AG09319 (cell line): ENCODE measurements at places on chromosomes 1 and 21.
A peak's percentile ranks its signal among the peaks of the same experiment; 100 is the strongest.

DNA sequence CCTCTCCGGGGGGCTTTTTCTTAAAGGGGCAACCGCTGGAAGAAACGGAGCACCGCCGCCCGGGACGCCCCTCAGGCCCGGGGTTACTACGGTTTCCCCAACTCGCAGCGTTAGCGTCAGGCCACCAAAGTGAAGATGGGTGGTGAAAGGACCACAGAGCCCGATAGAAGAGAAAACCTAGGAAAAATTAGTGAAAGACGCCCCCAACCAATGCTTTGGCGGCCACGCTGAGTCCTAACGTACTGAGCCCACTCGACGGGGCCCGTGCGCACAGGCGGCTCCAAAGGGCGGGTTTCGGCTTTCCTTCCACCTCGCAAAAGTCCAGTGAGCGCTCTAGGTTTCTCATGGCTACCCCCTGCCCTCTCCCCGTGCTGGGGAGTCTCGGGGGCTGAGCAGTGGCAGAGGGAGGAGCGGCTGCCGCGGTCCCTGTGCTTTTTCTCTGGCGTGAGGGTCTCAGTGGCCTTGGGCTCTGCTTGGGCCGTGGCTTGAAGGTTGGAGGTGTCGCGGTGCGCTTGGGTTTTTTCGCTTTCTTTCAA is 12.2 kb upstream of the SPEN start:
- DNase-seq: no peak

DNA sequence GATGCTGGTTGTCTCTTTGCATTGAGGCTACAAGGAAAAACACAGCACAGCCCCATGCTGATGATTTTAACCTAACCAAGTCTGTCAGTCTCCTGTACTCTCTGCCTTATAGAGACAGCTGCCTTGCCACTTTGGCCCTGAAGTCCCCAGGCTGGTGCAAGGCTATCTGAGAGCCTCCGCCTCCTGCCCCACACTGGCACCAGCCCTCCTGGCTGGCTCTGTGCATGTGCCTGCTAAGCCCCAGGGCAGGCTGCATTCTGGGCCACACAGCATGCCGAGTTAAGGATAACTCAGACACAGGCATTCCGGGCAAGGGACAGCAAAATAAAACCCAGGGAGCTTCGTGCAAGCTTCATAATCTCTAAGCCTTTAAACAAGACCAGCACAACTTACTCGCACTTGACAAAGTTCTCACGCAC is 910 bp downstream of the RUNX1 start:
- DNase-seq: no peak

- DNase-seq: no peak
These were observed 39.1 kb downstream of the USP25 start for GRCh38 chr21:15768853-15769252.

- DNase-seq: no peak
These were observed 1.8 kb upstream of the MCOLN2 start for GRCh38 chr1:84998642-84999280.

DNA sequence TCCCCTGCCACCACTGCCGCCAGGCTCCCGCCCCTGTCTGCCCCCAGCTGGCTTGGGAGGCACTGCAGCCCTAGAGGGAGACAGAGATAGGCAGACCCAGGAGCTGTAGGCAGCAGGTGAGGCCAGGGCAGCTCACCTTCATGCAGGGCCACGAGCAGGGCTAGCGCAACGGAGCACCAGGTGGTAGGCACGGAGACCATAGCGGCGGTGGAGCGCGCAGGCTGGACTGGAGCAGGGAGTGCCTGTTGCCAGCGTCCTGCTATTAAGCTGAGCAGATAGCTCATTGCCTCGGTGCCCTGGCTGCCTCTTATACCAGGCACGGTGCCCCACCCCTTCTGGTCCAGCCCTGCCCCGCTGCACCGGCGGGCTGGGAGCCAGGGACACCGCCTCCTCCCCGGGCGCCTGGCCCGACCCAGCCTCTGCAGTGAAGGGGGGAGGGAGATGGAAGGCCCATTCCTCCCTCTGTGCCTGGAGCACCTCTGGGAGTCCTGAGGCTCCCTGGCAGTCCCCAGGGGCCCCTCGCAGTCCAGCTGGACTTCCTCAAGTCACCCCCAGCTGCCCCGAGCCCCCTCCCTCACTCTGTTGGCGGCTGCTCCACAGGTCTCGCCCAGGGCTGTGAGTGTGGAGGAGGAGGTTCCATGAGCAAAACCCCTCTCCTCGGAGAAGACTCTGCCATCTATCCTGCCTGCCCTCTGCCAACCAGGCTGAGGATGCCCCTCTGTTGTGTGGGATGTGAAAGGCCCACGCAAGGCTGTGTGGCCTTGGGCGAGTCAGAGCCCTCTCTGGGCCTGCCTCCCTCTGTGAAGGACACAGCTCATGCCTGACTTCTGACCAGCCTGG is at the start of gene EDN2:
EDN2 (minus strand) TSS at position 282 of the 840 bp plus-strand sequence; CDS start at position 200, 82 bp downstream.
- DNase-seq: no peak

DNA sequence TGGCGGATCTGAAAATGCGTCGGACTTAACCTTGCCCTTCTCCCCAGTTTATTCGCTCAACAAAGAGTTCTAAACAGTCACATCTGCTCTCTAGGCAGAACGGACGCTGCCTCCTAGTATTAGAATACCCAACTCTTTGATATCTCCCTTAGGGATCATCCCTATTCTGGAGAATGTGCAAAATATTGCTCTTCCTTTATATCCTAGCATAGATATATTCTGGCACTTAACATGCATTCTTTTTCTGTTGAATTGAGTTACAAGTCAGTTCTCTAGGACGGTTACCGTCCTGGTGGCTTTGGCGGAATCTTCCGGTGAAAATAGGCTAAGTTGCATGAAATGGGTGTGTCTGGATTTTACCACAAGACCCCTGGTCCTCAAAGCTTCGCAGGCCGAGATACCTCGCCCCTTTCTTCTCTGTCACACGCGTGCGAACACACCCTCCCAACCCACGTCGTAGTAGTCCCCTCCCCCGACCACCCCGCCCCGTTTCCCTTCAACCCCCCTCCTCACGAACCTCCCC is 501 bp upstream of the DNAJC6 start:
- DNase-seq: no peak

- DNase-seq: peak; percentile 18
These were observed 31.9 kb downstream of the MROH9 start for GRCh38 chr1:170967042-170967910.

- DNase-seq: no peak
These were observed 868 bp downstream of the C1orf21 start for GRCh38 chr1:184387476-184388318.

GRCh38 chr1:235093696-235094592 is 34.7 kb downstream of the TOMM20 start:
- peak; percentile 20 for DNase-seq

DNA sequence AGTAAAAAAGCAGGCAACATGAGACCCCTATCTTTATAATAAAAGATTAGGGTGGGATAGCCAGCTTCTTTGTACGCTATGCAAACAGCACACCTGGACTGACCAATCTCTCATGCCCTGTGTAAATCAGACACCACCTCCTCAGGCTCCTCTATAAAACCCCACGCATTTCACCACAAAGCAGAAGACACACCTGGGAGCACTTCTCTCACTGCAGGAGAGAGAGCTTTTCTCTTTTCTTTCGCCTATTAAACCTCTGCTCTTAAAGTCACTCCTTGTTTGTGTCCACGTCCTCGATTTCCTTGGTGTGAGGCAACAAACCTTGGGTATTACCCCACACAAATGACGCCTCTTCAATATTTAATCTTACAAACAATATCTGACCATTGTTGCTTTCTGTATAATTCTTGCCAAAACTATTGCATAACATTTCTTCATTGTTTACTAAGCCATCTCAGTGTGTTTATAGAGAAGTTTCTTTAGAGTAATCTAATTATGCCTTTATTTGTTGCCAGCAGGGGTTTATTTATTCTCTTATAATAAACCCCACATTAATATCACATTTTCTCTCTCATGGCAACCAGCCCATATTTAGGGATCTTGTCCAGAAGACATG is 31.6 kb upstream of the NUF2 start:
- peak; percentile 80 for DNase-seq

GRCh38 chr1:208511242-208511860 is 267.2 kb upstream of the PLXNA2 start:
- no peak for DNase-seq

- no peak for DNase-seq
These were observed 1.1 kb downstream of the MIA3 start for GRCh38 chr1:222618880-222619596.

DNA sequence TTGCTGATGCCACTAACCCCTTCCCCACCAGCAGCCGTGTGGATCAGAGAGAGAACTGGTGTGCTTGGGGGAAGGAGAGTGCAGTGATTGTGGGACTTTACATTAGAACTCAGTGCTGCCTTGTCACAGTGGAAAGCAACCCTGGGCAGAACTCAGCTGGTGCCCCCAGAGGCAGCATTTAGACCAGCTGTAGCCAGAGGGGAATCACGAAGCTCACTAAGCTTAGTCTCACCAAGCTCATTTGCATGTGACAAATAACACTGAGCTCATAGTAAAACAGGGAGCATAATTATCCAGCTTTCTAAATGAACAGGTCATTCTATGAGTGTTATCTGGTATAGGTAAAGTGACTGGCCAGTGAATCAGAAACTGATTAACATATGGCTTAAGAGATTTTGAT is 9.8 kb upstream of the SMAP2 start:
- no peak for DNase-seq

DNA sequence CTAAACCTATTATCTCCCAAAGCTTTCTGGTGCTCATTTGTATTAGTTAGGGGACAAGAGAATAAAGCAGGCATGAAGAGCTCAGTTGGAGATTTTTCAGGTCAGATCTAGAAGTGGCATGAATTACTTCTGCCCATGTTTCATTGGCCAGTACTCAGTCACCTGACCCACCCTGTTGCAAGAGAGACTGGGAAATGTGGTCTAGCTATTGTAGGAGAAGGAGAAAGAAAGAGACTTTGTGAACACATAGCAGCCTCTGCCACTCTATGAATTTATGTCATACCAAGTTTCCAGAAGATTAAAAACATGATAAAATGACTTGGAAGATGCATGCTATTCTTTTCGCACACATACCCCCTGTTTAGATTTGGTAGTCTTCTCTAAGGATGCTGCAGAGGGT is 302.3 kb upstream of the RUNX1 start:
- no peak for DNase-seq

GRCh38 chr1:55203064-55203463 is 12.1 kb downstream of the USP24 start:
- no peak for DNase-seq

DNA sequence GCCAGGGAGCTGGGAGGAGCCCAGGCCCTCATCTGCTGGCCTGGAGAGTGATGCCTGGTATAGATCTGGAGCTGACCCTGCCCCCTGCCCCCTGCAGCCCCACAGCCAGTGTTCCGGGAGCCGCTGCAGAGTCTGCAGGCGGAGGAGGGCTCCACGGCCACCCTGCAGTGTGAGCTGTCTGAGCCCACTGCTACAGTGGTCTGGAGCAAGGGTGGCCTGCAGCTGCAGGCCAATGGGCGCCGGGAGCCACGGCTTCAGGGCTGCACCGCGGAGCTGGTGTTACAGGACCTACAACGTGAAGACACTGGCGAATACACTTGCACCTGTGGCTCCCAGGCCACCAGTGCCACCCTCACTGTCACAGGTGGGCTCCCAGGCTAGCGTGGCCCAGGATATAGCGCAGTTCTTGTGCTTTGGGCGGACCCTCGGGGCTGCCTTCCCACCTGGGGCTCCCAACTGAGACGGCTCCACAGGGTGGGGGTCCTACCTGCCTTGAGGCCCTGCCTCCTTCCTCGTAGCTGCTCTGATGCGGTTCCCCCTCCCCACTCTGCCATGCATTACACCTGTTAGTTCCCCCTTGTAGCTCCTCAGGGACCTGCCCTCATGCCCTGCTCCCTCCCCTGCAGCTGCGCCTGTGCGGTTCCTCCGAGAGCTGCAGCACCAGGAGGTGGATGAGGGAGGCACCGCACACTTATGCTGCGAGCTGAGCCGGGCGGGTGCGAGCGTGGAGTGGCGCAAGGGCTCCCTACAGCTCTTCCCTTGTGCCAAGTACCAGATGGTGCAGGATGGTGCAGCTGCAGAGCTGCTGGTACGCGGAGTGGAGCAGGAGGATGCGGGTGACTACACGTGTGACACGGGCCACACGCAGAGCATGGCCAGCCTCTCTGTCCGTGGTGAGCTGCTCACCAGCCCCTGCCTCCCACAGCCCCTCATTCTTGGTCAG is 98.7 kb downstream of the OBSCN start:
- no peak for DNase-seq

DNA sequence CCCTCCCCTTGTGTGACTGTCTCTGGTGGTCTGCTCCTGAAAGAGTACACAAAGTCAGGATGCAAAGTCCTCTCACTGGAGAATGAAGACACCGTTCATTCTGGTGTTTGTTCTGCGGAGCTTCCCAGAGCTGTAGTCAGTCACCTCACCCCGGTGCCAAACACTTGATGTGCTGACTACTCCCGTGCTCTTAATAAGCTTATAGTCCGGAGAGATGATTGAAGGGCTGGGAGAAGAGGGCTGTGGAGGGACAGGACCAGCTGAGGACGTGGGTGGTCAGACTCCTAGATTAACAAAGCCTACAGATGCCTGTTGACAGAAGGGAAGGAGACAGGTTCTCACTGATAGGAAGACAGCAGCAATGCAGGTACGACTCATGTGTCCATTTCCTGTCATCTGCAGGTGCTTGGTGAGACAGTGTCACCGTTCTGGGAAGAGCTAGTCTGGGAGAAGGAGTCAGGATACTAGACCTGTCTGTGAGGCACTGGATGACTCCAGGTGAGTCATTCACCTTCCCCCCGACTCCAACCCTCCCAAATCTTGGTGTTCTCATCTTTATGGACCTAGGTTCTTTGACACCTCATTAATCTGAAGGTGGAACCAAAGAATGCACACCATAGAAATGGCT is 40.4 kb upstream of the LRRN2 start:
- DNase-seq: no peak

DNA sequence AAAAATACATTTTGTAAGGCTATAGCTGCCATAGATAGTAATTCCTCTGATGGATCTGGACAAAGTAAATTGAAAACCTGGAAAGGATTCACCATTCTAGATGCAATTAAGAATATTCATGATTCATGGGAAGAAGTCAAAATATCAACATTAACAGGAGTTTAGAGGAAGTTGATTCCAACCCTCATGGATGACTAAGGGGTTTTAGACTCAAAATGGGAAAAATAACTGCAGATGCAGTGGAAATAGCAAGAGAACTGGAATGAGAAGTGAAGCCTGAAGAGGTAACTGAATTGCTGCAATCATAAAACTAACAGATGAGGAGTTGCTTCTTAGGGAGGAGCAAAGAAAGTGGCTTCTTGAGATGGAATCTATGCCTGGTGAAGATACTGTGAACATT is 230.8 kb downstream of the KCTD3 start:
- no peak for DNase-seq

- no peak for DNase-seq
These were observed 835 bp downstream of the LRRN2 start for GRCh38 chr1:204684571-204685235.

GRCh38 chr1:86239894-86240293 is 83.3 kb upstream of the COL24A1 start:
- no peak for DNase-seq

- DNase-seq: no peak
These were observed 115.3 kb downstream of the KIF26B start for GRCh38 chr1:245270063-245270462.
